ENCODE measurements at places on chromosomes 6 and 20.

- DNase-seq: no peak
Measured at GRCh38 chr6:152462716-152463115, 174.4 kb downstream of the SYNE1 start.

DNA sequence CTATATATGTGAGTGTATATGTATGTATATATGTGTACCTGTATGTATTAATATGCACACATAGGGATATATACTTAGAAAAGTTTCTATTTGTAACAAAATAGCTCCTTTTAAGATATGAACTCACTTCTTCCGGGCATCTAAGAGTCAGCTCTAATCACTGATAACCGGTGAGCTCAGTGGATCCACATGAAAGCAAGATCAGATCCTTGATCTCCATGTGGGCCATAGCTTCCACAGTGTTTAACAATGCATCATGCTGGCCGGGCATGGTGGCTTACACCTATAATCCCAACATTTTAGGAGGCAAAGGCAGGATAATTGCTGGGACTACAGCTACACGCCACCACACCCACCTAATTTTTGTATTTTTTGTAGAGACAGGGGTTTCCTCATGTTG is 52.6 kb downstream of the ECT2L start:
- DNase-seq: no peak

GRCh38 chr6:89281779-89282246 is 33.3 kb downstream of the GABRR2 start:
- no peak for DNase-seq

DNA sequence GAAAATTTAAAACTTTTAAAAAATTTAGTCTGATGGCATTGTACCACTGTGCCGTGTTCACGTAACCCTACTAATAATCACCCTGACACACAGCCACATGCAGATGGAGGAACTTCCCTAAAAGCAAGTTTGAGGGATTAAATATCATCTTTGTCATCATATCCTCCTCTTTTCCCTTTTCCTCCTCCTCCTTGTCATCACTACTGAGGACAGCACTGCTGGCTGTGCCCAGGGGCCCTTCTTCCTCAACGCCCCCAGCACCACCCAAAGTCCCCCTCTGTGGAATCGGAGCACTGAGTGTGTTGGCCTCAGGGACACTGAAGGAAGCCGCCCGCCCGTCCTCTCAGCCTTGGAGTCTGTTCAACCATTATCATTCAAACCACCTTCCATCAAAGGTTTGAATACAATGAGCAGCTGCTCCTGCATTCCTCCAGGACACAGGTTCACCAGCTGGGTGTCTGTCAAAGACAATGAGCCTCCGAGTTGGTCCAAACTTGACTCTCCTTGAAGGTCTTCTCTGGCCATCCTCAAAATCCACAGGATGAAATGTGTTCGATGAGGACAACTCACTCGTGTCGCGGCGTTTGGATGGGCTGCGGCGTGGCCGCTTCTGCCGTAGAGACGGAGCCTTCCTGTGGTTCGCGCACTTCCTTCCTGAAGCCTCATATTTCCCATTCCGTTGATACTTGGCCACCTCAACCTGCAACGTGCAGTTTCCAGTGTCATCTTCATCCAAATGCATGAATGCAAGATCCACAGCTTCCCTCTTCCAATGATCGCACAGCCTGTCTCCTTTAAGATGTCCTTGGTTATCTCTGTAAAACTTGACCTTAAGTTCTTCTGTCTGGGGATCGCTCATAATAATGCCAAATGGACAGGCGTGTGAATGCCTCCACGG is 23.3 kb downstream of the NQO2 start:
- DNase-seq: no peak

DNA sequence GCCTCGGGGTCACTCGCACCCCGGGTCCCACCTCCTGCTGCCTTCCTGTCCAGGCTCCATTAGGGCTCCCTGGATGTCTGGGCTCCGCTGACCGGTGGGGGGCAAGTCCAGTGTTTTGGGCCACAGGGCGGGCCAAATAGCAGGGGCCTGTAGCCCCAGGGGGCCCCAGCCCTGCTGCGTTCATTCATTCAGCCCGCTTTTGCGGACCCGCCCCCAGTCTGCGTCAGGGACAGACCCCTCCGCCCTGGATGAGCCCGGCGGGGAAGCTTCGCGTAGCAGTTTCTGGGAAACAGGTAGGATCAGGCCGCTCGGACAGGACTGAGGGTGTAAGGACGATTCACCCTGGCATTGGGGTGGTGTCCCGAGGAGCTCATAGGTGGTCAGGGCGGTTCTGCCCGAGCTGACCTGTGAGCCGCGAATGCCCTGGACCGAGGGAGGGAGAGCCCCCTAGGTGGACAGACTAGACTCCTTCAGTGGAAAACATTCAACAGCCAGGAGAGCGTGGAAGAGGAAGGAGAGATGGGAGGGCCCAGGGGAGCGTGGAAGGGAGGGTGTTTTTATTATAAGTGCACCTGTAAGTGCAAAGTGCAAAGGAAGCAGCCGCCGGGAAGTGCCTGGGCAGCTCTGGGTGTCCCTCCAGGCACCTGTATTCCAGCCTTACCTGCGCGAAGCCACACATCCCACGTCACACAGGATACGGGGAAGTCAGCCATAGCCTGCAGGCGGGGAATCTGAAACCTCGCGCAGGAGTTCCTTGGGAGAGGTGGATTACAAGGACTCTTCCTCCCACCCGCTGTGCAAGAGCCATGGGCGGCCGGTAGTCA is 662 bp downstream of the ENTPD6 start:
- no peak for DNase-seq

DNA sequence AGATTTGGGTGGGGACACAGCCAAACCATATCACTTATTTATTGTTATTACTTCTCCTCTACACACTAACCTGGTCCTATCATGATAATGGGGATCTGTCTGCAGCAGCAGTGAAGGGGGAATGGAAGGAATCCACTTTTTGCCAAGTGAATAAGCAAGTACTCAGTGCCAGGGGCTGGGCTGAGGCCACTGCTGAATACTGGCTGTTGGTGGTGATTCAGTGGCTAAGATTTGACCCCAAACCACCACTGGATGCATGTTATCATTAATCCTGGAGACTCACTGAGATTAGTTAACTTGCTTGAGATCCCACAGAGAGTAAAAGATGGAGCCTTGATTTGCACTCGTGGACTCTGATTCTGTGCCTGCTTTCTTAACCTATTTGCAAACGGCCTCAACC is 127.7 kb downstream of the TSHZ2 start:
- no peak for DNase-seq

DNA sequence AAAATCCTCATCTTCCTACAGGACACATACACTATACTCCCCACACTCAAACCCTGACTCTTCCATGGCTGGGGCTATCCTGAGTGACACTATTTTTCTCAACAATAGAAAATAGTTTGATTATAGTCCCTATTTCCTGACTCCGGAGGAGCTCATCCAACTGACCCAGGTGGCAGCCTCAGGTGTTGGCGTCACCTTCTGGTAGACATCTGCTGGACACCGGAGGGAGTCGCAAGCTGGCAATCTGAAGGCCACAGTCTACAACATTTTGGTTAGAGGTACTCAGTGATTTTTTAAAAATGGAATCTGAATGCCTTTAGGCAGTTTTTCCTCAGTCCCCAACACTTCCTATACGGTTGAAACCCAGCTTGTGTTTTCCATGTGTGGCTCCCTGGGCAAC is 32.2 kb upstream of the OCSTAMP start:
- no peak for DNase-seq

DNA sequence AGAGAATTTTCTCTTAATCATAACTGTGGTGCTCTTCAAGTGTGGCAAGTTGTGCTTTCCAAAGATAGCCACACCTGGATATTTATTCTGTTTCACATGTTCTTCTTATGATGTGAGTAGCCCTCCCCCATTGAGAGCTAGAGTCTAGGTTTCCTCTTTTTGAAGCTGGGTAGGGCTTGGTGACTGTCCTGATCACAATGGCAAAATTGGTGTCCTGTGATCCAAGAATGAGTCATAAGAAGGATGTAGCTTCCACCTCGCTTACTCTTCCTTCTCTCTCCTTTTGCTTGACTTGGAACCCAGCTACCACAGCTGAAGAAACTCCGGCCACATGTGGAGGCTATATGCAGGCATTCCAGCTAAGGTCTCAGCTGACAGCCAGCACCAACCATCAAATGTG is 7.4 kb upstream of the IGF2R start:
- no peak for DNase-seq

GRCh38 chr6:89495961-89496535 is 63.1 kb downstream of the ANKRD6 start:
- no peak for DNase-seq

DNA sequence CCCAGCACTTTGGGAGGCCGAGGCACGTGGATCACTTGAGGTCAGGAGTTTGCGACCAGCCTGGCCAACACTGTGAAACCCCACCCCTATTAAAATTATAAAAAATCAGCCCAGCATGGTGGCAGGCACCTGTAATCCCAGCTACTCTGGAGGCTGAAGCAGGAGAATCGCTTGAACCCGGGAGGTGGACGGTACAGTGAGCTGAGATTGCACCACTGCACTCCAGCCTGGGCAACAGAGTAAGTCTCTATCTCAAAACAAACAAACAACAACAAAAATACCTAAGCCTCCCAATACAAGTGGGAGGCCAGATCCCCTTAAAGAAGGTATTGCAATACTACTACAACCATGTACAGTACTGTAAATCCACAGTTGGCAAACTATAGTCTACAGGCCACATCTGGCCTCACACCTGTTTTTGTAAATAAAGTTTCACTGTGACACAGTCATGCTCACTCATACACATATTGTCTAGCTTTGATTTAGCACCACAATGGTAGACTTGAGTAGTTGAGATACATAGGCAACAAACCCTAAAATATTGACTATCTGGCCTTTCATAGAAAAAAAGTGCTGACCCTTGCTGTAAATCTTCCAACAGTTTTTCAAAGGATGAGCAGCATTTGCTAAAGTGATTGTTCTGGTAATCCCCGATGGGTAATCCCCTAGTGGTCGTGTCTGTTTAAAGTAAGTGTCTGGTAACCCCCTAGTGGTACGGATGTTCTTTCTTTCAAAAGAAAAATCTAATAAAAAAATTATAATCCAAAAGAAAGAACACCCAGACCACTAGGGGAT is 202.0 kb downstream of the RNGTT start:
- no peak for DNase-seq

GRCh38 chr20:47041396-47041899 is 146.8 kb downstream of the EYA2 start:
- DNase-seq: no peak

DNA sequence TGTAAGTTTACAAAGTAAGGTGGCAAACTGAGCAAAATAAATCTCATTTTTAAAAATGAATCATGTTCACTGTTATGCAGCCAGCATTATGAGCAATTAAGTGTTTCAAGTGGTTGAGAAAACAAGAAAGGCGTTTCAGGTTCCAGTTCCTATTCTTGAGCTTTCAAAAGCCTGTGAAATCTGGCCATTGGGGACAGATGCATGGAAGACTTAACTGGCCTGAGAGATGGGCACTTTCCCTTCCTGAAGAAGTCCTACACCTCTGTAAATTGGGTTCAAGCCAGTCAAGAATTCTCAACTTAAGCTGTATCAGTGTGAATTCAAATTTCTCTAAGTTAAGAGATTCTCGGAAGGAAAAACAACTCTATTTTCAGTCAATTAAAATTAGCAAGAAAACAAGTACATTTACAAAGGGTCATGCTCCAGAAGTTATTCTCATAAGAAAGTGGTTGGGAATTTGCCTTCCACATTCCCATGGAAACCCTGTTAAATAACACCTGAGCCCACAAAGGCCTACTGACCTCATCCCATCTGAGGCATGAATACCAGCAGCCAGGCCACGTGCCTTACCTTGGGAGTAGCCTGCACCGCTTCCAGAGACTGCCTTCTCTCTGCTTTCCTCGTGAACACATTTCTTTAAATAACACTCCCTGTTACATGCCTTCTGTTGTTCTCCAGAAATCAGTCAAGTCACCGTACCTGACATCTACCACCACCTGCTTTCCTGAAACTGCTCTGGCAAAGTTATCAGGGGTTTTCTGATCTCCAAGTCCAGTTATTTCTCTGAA is 19.4 kb downstream of the MAP3K5 start:
- DNase-seq: no peak

DNA sequence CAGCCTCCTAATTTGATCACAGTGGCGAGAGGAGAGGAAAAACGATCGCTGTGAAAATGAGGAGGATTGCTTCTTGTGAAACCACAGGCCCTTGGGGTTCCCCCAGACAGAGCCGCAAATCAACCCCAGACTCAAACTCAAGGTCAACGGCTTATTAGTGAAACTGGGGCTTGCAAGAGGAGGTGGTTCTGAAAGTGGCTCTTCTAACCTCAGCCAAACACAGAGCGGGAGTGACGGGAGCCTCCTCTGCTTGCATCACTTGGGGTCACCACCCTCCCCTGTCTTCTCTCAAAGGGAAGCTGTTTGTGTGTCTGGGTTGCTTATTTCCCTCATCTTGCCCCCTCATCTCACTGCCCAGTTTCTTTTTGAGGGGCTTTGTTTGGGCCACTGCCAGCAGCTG is 28.7 kb downstream of the SAYSD1 start:
- DNase-seq: no peak

DNA sequence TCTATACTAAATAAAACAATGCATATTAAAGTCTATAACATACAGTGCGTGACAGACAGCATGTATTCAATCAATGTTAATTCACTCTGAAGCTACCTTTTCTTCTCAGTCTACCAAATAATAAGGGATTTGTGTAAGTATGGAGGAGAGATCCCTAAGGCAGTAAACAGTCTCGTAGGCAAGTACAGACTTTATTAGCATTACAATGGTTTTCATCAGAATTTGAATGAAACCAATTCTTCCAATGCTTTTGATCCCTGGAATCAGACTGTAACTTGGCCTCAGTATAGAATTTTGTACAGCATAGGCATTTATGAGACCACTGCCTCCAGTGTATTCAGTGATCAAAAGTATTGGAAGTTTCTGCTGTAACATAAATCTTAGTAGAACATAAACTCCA is 19.5 kb downstream of the LYRM4 start:
- DNase-seq: no peak

- no peak for DNase-seq
Measured at GRCh38 chr20:59779656-59780380, 153.6 kb downstream of the SYCP2 start.

- DNase-seq: no peak
Measured at GRCh38 chr6:165183496-165184140, 125.8 kb downstream of the C6orf118 start.

- no peak for DNase-seq
Measured at GRCh38 chr6:66429210-66429609, 722.2 kb upstream of the EYS start.

DNA sequence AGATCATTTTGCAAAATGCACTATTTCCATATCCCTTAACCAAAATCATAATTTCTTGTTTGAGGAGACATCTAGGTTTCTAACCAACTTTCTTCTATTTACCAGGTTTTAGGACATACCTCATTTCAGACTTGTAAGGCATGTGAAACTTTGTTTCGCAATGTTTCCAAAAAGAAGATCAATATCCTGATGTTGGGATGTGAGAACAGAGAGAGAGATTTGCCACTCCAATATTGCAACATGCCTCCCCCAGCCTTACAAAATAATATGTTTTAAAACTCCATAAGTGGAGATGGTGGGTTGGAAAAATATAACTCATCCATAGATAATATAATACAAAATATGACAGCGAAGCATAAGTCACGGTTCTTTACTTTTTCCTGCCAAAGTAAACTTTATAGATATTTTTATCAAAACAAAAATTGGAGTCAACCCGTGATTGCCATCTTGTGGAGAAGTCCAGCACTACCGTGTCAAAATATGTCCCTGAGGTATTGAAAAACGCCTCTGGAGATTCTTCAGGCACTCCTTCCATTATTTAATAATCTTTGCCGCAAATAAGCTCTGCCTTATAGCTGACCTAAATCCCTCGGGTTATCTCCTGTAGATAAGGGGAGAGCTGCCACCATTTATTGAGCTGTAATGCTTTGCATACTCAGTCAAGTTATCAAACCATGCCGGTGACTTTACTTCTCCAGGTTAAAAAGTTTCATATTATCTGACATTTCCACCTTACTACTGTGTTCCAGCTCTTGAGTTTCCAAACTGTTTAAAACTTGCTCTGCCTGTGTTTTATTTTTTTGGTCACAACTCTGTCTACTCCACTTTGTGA is 534.2 kb downstream of the HACE1 start:
- DNase-seq: no peak

Measured in stimulated activated CD4-positive, alpha-beta T cell treated with anti-CD3 and anti-CD28 coated beads, Interleukin-15, amount 100 ng/mL, for 1 hour (primary cell).